Mesothelial cell of epicardium (in vitro differentiated cells): ENCODE measurements at places on chromosomes 6 and 20.
A peak's percentile ranks its signal among the peaks of the same experiment; 100 is the strongest.

- peak; percentile 83 for DNase-seq
Observed at GRCh38 chr6:26595669-26596269, 984 bp upstream of the ABT1 start.

DNA sequence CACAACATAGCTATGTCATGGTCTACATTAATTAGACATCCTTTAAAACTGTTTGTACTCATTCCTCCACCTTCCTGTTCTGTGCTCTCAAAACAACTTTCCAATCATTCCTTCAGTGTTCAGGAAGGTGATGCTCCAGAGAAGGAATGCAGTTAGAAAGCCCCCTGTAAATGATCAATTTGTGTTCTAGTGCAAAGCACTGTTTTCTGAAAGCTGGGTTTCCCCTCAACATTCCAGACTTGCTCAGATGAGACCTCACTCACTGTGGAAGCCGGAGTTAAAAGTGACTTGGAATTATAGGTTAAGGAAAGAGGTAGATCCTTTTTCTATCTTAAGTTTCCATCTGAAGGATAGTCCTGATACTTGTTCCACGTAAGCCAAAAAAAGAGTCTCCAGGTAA is 95.9 kb downstream of the BMP2 start:
- no peak for DNase-seq

- no peak for DNase-seq
Observed at GRCh38 chr6:44480097-44480541, 92.6 kb downstream of the CDC5L start.

- DNase-seq, result no peak
Observed at GRCh38 chr6:34459899-34460593, 5.8 kb upstream of the PACSIN1 start.

DNA sequence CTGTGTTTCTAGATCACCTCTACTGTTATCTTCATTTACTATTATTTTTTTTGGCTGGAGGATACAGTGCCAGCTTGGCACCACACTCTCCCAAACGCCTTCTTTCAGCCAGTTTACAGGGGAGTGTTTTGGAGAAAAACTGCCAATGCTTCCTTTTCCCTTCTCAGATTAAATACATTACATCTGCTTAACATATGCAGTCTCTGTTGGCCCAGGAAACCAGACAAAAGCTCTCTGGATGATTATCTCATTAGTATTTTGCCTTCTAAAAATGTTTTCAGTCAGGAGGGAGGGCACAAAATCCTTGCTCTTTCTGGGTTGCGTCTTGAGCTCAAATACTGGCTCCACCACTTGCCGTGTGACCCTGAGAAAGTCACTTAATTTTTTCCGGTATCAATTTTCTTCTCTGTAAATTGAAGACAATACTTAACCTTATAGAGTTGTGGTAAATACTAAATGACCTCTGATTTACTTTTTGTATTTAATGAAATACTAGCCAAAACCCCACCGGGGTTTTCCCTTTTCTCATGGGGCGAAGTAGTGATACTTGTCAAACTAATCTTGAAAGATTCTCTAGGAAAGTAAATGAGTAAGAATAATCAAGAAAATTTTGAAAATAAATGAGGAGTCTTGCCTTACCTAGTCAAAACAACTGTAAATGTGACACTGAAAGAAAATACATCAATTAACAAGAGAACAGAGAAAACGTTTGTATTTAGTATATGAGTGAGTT is 146.2 kb downstream of the MMS22L start:
- DNase-seq, result no peak

GRCh38 chr20:25000268-25000801 is 7.8 kb upstream of the APMAP start:
- DNase-seq, result peak; percentile 71

DNA sequence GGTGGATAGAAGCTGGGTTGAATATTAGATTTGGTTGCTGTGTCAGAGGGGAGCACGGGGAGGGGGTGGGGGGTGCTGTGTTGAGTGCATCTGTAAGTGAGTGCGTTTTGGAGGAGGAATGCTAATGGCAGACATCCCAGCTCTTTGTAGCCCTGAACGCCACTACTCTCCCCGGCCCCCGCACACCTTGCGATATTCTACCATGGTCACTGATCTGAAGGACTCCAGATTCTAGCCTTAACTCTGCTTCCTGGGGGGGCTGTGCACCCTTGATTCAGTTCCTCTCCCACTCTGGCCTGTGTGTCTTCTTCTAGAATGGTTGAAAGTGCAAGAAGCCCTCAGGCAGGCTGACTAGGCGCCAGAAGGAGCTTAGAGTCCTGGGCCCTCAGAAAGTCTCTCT is 7.1 kb downstream of the GLP1R start:
- no peak for DNase-seq

GRCh38 chr20:21522481-21523280 is 8.8 kb upstream of the NKX2-2 start:
- no peak for DNase-seq

- DNase-seq, result no peak
Observed at GRCh38 chr6:20058912-20059311, 153.4 kb downstream of the MBOAT1 start.

GRCh38 chr6:111850295-111850937 is 22.8 kb downstream of the FYN start:
- DNase-seq, result no peak

GRCh38 chr20:57713951-57714350 is 4.1 kb upstream of the PMEPA1 start:
- no peak for DNase-seq

DNA sequence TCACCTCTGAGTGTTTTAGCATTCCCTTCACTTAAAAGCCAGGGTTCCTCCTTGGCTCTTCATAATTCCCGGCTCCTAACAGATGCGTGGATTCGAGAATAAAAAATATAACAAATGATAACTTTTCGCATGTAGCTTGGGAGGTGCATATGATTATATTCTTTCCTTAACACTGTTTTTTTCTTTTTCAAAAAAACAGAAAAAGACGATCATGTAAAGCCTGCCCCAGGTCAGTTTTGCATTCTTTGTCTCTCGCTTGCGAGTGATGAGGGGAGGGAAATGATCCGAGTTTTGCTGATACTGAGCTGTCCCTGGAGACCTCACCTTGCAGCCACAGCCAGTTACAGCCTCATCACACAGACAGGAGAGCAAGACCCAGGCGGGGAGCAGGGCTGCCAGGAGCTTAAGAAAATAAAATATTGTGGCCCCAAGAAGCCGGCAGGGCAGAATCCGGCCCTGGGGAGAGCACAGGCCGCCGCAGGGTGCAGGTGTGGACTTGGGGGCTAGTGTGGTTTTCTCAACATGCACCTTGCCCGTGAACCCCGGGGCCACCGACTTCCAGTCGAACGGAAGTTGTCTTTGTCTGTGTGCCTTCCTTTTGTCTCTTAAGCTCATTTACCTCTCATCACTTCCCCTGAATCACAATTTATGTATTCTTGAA is 301.8 kb downstream of the TAF4 start:
- DNase-seq, result no peak

DNA sequence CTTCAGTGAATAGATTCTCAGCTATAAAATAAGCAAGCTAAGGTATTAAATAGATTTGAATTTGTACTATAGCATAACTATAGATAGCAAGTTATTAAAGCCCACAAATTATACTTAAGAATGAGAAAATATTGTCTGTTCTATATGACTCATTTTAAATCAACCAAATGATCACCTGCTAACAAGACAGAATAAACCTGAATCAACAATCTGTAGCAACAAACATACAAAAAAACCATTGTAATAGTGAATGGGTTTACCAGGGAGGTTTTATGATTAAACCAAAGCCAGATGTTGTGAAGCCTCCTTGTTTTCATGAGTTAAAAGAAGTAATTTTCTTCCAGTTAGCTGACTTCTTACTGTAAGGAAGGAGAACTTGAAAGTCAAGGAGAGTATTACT is 71.9 kb upstream of the HTR1B start:
- no peak for DNase-seq

- DNase-seq, result no peak
Observed at GRCh38 chr20:45053430-45054351, 47.2 kb downstream of the KCNS1 start.

DNA sequence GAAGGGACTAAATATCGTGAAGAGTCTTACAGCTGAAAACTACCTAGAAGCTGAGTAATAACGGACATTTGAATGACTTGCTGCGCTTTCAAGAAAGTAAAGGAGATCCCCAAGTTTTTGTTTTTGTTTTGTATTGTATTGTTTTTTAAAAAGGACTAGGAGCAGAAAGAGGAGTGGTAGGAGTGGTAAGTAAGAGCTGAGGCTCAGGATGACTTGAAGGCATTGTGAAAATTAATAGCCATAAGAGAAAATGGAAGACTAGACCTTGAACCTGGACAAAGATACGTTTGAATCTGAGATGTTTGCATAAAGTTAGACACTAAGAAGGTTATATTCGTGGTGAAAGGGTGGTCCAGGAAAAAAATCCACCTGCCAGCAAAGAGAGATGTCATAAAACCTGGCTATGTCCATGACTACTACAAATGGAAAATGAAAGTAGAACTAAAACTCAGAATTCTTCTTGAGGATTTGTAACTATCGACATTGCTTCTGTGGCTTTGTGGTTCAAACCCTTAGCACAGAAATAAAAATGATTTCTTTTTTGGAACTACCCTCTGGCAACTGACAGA is 824.8 kb upstream of the FLRT3 start:
- no peak for DNase-seq

GRCh38 chr20:50333812-50334211 is 143.2 kb downstream of the CEBPB start:
- DNase-seq, result no peak

DNA sequence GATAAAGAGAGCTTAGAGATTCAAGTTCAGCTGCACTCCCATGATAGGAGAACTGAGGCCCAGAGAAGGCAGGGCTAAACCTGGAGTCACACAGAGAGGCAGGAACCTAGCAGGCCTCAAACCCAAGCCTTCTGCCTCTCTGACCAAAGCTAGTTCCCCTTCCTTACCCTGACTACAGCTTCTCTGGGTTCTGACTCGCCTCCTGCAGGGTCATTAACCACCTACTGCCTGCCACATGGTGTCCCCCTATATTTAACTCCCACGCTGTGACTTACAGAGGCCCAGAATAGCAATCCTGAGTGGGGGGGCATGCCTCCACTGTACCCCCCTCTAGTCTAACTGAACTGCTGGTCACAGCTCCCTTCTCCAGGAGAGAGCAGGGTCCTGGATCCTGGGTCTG is 84.1 kb downstream of the DLGAP4 start:
- DNase-seq, result no peak
